ENCODE measurements at places on chromosomes 5 and 9. TPM values are rescaled to one million over a fixed set of nuclear protein-coding genes. Genes with fewer than 3 reads are reported as not detected.

DNA sequence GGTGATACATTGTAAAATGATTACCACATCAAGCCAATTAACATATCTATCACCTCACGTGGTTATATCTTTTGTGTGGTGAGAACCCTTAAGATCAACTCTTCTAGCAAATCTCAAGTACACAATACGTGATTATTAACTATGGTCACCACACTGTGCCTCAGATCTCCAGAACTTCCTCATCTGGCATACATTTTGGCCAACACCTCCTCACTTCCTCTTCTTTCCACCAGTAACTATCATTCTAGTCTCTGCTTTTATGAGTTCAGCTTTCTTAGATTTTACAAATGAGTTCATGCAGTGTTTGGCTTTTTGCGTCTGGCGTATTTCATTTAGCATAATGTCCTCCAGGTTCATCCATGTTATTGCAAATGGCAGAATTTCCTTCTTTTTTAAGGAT, 35.8 kb downstream of the PRKACG start:
- no peak for DNase-seq

DNA sequence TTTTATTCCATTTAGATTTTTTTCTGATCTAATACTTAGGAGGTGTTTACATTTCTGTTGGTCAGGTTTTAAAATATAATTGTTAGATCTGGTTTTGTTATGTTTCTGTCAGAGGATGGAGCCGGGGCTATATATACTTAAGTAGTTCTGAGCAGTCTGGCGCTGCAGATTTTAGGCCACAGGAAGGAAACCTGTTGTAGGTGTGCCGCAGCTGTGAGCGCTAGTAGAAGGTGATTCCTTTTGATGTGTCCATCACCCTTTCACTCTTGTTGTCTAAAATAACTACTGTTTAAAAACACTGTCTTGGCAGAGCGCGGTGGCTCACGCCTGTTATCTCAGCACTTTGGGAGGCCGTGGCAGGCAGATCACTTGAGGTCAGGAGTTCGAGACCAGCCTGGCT, 17.0 kb downstream of the ZBTB34 start:
- DNase-seq: no peak

DNA sequence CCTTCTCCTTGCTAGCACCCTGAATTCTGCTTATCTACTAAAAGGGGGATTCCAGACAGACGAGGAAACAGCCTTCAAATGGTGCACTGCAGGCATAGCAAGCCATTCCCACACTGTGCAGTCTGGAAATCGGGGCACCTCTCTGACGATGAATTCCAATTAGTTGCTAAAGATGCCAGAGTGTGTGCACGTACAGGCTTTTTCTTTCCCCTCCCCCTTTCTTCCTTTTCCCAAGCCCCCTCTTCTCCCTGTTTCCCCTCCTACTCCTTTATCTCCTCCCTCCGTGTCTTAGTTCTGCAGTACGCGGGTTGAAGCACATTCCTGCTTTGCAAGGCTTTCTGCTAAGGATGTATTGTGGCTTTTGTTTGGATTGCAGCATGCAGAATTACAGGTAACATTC, at the start of gene GPR21:
Gene GPR21, plus strand, starts transcription at position 316 of the 400 bp plus-strand sequence. CDS start 900 bp downstream, outside the sequence.
- peak; percentile 14 for DNase-seq

GRCh38 chr9:135809166-135809565, 98.2 kb downstream of the CAMSAP1 start:
- DNase-seq: no peak

GRCh38 chr5:96734871-96735325, 72.7 kb downstream of the CAST start:
- no peak for DNase-seq

GRCh38 chr9:12424243-12424642, 268.9 kb upstream of the TYRP1 start:
- DNase-seq: no peak

C9orf50 gene
- 1.1 TPM for total RNA-seq

MARCOL gene
- not detected for total RNA-seq

NR5A1 gene
- not detected for total RNA-seq

- no peak for DNase-seq
Observed at GRCh38 chr5:82901281-82901888, 175.8 kb downstream of the TMEM167A start.

GRCh38 chr9:119526698-119527097, 157.5 kb upstream of the BRINP1 start:
- DNase-seq: no peak

- no peak for DNase-seq
Observed at GRCh38 chr5:132313961-132314432, 19.8 kb downstream of the SLC22A4 start.

- DNase-seq: peak; percentile 74
Observed at GRCh38 chr9:87701931-87702421, 23.9 kb upstream of the CTSL start.

DNA sequence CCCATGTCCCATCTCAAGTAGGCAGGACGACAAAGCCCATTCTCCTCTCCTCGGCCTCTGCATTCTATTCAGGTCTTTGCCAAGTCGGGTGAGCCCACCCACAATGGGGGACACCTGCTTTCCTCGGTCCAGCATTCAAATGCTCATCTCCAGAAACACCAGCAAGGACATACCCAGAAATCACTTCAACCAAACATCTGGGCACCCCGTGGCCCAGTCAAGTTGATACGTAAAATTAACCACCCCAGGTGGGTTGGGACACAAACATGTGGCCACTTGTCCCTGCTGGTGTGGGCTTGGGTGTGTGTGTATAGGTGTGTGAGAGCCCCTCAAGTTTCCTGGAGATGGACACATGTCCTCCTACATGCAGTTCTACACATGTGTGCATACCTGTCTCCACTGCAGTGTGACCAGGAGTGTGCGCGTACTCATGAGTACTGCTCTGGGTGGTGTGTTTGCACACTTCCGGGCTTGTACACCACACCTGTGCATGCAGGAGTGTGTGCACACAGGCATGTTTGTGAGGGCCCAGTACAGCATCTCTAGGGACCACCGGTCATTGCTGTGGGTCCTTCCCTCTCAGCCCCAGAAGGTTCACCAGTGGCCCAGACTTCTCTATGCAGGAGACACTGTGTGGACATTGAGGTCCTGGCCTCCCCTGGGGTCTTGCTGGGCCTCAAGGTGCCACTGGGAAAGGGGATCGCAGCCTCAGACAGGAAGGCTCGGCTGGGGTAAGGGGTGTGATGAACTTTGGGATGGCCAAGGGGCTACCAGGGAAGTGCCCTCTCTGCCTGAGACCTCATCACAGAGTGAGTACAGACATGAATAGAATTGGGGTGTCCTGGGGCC, 35.4 kb upstream of the RXRA start:
- DNase-seq: no peak

GRCh38 chr5:52685566-52685965, 102.2 kb upstream of the ITGA1 start:
- DNase-seq: no peak

- peak; percentile 53 for DNase-seq
Observed at GRCh38 chr5:174444479-174445188, 279.7 kb upstream of the MSX2 start.

GRCh38 chr9:6942406-6942805, 184.6 kb downstream of the KDM4C start:
- DNase-seq: no peak

DNA sequence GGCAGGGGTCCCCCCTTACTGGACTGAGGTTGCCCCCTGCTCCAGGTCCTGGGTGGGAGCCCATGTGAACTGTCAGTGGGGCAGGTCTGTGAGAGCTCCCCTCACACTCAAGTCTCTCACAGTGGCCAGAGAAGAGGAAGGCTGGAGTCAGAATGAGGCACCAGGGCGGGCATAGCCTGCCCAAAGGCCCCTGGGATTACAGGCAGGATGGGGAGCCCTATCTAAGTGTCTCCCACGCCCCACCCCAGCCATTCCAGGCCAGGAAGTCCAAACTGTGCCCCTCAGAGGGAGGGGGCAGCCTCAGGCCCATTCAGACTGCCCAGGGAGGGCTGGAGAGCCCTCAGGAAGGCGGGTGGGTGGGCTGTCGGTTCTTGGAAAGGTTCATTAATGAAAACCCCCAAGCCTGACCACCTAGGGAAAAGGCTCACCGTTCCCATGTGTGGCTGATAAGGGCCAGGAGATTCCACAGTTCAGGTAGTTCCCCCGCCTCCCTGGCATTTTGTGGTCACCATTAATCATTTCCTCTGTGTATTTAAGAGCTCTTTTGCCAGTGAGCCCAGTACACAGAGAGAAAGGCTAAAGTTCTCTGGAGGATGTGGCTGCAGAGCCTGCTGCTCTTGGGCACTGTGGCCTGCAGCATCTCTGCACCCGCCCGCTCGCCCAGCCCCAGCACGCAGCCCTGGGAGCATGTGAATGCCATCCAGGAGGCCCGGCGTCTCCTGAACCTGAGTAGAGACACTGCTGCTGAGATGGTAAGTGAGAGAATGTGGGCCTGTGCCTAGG, at the start of gene CSF2:
Gene CSF2, plus strand, starts transcription at position 559 of the 783 bp plus-strand sequence. Its CDS starts 35 bp downstream, at position 594.
- no peak for DNase-seq

DNA sequence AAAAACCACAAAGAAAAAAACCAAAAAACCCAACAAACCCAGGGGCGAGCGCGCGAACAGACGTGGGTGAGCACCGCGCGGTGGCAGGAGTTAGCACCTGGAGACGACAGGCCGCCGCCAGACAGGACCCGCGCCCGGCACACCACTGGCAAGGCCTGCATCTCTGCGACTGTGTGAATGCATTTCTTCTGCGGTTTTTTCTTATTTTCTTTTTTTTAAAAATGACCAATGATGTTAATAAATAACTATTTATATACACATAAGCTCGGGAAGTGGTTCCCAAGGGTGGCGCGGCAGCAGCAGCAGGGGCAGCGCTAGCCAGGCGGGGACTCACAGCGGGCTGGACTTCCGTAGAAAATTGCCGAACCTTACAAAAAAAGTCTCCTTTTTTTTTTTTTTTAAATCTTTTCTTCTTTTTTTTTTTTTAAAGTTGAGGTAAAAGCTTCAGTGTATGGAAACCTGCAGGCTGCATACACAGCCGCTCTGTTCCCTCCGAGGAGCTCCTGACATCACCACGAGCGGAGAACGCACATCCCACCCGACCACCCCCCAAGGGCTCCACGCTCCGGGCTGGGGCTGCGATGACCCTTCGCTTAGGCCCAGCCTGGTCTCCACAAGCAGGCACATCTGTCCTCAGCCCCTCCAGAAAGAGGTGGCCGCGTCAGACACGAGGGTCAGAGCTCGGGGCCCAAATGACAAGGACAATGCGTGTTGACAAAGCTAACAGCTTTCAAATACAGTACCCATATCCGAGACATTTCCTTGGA, 7.4 kb downstream of the BRD3OS start:
- DNase-seq: no peak

IL3 gene
- not detected for total RNA-seq

GRCh38 chr5:138829341-138829740, 45.8 kb downstream of the LRRTM2 start:
- DNase-seq: no peak

DNA sequence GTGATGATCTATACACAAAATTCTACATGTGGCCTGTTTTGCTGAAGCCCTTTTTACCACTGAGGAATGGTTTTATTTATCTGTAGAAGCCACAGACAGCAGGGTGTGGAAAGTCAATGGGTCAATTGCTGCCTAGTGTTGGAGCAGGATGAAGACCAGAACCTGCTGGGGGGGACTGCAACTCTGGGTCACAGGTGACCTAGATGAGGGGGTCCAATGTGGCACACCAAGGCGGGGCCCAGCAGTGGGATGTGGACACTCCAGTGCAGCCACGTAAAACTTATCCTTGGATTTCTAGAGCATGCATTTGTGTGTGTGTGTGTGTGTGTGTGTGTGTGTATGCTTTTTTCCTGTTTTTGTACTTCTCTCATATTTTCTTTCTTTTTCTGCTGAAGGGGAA, 147.5 kb upstream of the PHYKPL start:
- DNase-seq: peak; percentile 26

PCDHB11 gene
- total RNA-seq: 4.3 TPM

FAM200C gene
- total RNA-seq: 4.8 TPM

KCNV2 gene
- not detected for total RNA-seq

PARP8 gene
- 42.5 TPM for total RNA-seq

GRCh38 chr9:72255569-72255968, 106.3 kb downstream of the GDA start:
- DNase-seq: no peak

- DNase-seq: no peak
Observed at GRCh38 chr9:125190361-125190801, 778 bp upstream of the PPP6C start.

- DNase-seq: no peak
Observed at GRCh38 chr5:77697692-77698091, 59.2 kb upstream of the OTP start.

DNA sequence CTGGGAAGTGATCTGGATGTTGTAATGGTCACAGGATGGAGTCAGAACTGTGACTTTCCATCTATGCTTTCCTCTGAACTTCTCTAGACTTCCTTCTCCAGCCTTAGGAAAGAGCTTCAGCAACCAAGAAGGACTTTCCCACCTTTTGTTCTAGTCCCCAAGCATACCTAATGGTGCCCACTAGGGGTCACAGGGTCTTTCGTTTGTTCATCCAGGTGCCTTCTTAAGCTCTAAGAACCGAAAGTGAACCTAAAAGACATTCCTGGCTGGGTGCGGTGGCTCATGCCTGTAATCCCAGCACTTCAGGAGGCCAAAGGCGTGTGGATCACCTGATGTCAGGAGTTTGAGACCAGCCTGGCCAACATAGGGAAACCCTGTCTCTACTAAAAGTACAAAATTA, 1.8 kb upstream of the WNT8A start:
- no peak for DNase-seq
